Dermis microvascular lymphatic vessel endothelial cell (primary cell): ENCODE measurements at places on chromosomes 7 and 10. TPM values are rescaled to one million over a fixed set of nuclear protein-coding genes. Genes with fewer than 3 reads are reported as not detected.
A peak's percentile ranks its signal among the peaks of the same experiment; 100 is the strongest.

DNA sequence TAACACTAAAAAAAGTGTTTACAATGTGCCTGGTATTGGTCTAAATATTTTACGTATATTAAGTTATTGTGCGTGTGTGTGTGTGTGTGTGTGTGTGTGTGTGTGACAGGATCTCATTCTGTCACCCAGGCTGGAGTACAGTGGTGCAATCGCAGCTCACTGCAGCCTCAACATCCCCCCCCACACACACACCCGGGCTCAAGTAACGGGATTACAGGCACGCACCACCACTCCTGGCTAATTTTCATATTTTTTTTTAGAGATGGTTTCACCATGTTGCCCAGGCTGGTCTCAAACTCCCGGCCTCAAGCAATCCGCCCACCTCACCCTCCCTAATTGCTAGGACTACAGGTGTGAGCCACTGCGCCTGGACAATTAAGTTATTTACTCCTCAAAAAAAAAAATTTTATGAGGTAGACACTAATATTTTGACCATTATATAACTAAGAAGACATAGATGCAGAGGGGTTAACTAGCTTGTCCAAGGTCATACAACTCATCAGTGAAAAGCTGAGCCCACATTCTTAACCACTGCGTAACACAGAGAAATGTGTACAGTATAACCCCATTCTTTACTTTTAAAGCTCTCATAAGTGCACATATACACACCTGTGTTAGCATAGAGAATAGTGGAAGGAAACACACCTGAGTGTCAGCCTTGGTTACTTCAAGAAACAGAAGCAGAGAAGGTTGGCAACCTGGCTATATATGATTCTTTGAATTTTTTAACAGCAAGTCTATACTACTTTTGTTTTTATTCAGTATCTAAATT is 35.0 kb downstream of the DNAJC12 start:
- no peak for DNase-seq

The ZNF853 gene
- total RNA-seq, result 0.90 and 4.6 TPM in 2 replicates

GRCh38 chr7:1007901-1008300 is 24.9 kb downstream of the CYP2W1 start:
- no peak for DNase-seq

The METTL27 gene
- 0.90 and 1.0 TPM in 2 replicates for total RNA-seq

GRCh38 chr7:91127959-91128358 is 136.3 kb upstream of the FZD1 start:
- DNase-seq, result no peak

The ELFN1 gene
- 0.38 and 0.90 TPM in 2 replicates for total RNA-seq

DNA sequence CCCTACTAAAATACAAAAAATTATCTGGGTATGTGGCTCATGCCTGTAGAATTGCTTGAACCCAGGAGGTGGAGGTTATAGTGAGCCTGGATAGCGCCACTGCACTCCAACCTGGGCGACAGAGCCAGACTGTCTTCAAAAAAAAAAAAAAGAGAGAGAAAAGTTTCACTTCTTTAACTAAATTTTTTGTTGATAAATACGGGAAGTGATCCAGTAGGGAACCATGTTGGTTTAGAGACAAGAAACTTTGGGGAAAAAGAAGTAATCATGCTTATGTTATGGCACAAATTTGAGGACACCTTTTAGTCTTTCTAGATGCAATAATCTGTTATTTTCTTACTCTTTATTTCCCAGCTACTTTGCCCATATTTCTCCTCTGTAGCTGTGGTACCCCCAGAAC is 309.7 kb downstream of the TYW1 start:
- no peak for DNase-seq

GRCh38 chr10:44205067-44205466 is 179.8 kb downstream of the CXCL12 start:
- no peak for DNase-seq

The HOXA3 gene
- 3.0 and 3.7 TPM in 2 replicates for total RNA-seq

The C10orf105 gene
- under 0.01 TPM in 1 of 2 replicates, not detected in the other for total RNA-seq

- DNase-seq, result no peak
Measured at GRCh38 chr10:89063465-89063864, 72.9 kb downstream of the FAS start.

- DNase-seq, result peak; percentile 20
Measured at GRCh38 chr10:17847585-17848296, 38.6 kb downstream of the MRC1 start.

DNA sequence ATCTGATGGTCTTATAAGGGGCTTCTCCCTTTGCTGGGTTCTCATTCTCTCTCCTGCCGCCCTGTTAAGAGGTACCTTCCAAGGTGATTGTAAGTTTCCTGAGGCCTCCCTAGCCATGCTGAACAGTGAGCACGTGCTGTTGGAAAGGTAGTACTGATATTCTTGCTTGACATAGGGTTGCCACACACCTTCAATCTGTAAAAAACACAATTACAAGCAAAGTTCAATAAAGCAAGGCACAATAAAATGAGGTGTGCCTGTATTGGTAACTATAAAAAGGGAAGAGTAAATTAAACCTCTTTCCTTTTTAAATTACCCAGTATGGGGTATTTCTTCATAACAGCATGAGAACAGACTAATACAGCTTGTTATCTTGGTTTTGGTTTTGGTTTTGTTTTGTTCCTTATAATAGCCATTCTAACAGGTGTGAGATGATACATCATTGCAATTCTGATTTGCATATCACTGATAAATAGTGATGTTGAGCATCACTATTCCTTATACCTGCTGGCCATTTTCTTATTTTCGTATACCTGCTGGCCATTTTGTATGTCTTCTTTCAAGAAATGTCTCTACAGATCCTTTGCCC is 164.9 kb upstream of the TRIM24 start:
- no peak for DNase-seq

DNA sequence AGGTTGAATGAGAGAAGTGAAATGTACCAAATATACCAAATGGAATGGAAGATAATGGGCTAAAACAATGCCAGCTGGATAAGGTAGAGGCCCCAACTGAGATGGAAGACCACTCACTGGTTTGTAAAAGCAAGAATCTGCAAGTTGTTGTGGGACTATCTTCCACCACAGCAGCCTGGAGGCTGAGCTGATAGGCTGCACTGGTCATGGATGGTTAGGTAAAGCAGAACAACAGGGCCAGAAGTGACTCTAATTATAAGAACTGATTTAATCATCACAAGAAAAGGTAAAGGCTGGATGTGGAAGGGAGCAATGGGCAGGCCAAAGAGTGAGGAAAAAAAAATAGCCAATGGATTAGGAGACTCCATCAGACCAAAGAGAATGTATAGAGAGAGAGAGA is 11.8 kb downstream of the TFEC start:
- no peak for DNase-seq

The TEX47 gene
- total RNA-seq, result not detected in 2 replicates

GRCh38 chr10:16436367-16436757 is 448 bp upstream of the PTER start:
- no peak for DNase-seq

GRCh38 chr7:81111781-81112540 is 193.1 kb upstream of the SEMA3C start:
- peak; percentile 43 for DNase-seq

The SLC16A12 gene
- under 0.01 TPM in 1 of 2 replicates, not detected in the other for total RNA-seq

GRCh38 chr10:66307826-66308225 is 618.0 kb upstream of the LRRTM3 start:
- no peak for DNase-seq

DNA sequence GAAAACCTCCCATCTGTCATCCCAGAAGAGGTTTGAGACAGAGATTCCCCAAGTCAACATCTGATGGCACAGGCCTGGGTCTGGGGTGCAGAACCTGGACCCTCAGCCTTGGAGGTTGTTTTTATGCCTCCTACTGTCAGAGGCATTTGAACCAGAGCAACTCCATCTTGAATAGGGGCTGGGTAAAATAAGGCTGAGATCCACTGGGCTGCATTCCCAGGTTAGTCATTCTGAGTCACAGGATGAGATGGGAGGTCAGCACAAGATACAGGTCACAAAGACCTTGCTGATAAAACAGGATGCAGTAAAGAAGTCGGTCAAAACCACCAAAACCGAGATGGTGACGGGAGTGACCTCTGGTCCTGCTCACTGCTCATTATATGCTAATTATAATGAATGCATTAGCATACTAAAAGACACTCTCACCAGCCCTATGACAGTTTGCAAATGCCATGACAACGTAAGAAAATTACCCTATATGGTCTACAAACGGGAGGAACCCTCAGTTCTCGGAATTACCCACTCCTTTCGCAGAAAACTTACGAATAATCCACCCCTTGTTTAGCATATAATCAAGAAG is 92.0 kb downstream of the ITGA8 start:
- no peak for DNase-seq

GRCh38 chr10:78017856-78018255 is 11.5 kb downstream of the POLR3A start:
- DNase-seq, result no peak

- no peak for DNase-seq
Measured at GRCh38 chr10:30178356-30178964, 119.1 kb upstream of the JCAD start.

DNA sequence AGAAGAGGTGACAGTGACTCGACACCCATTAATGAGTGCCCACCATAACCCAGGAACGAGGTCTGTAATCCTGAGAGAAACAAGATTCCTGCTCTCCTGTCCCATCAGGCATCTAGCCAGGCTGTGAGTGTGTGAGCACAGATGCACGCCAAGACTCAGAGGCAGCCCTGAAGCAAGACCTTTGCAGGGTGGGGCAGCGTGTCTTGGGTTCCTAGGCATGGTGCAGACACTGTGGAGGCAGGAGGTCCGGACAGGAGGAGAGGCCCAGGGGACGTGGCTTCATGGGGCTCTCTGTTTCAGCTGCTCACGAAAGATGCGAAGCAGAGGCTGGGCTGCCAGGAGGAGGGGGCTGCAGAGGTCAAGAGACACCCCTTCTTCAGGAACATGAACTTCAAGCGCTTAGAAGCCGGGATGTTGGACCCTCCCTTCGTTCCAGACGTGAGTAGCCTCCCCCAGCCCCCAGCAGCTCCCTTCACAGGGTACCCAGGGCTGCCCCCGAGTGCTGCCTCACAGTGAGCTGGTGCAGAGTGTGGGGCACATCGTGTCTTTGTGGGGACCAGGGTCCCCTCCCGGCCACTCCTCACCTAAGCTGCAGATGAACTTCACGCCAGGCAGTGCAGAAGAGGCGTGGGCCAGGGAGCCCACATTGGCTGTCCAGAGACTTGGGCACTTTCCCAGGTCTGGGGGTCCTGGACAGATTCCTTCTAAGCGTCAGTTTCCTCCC is 94.5 kb downstream of the RGS10 start:
- no peak for DNase-seq

DNA sequence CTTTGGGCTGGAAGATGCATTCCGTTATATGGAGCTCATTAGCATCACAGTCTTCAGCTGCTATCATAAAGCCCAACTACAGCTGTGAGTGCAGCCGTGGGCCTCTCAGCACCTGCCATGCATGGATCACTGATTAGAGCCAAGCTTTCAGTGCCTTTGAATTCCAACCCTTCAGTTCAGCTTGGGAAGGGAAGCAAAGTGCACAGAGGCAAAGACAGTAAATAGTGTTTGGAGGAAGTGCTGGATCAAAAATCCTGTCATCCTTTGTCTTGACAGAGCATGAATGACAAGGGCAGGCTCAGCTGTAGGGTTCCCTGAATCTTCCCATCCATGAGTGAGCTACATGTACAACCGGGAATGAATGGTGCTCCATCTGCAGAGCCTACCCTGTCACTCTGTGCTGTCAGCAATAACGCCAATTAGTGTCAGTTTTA is 153.7 kb downstream of the DNAJB9 start:
- no peak for DNase-seq

GRCh38 chr7:121344497-121344896 is 15.7 kb downstream of the WNT16 start:
- no peak for DNase-seq

GRCh38 chr10:17179002-17179401 is 22.5 kb downstream of the TRDMT1 start:
- DNase-seq, result no peak

GRCh38 chr7:86645225-86645608 is 1.5 kb downstream of the GRM3 start:
- no peak for DNase-seq

DNA sequence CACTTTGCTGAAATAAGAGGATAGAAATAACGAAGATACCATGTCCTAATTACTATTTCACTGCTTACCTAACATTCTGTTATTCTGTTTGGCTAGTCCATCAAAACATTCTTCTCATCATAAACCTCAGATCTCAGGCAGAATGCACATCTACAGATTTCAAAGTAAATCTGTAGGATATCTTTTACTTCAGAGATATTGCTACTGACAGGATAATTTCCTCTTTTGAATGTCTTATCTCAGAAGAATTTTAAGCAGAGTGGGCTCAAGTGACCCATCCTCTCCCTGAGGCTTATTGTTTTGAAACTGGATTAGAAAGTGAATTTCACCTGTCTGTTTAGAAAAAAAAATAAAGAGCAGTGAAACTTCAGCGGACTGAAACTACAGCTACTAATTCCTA is 83.6 kb downstream of the SEMA3C start:
- no peak for DNase-seq

- no peak for DNase-seq
Measured at GRCh38 chr10:127578961-127579305, 29.8 kb downstream of the NPS start.
